Thoracic aorta (tissue), 2 donors: ENCODE measurements at places on chromosomes 3 and 15. TPM values are rescaled to one million over a fixed set of nuclear protein-coding genes. Genes with fewer than 3 reads are reported as not detected.
A peak's percentile ranks its signal among the peaks of the same experiment; 100 is the strongest.

DNA sequence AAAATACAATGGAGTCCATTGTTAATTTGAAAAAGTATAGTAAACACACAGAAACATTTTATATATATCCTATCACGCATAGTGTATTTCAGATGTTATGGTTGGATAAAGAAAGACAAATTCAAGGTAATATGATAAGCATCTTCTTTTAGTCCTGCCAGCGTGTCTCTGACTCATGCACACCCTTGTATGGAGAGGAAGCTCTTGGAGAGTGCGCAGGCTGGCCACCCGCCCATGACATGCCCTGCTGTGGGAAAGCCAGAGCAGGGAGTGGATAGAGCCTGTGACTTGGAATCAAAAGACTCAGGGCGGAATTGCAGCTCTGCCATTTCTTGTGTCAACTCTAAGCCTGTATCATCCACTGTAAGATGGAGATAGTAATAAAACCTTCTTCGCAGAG, 23.0 kb upstream of the COPG1 start:
- peak overlapping the region; percentile 36 for H3K27ac ChIP-seq
- no peak overlapping the region for H3K4me3 ChIP-seq
- no peaks in the 10 kb centered on the region for H3K36me3 ChIP-seq
- DNase-seq = peak; percentile 45
- no peaks in the 10 kb centered on the region for H3K27me3 ChIP-seq
- peaks cover 34% of the 10 kb centered on the region for H3K4me1 ChIP-seq

- H3K36me3 ChIP-seq = no peaks in the 10 kb centered on the region
- H3K4me1 ChIP-seq = no peaks in the 10 kb centered on the region
- H3K27ac ChIP-seq = no peak overlapping the region
- DNase-seq = no peak
- H3K27me3 ChIP-seq = no peaks in the 10 kb centered on the region
Measured at GRCh38 chr3:195251336-195252065, 19.5 kb downstream of the XXYLT1 start.

Gene MAGEF1
- total RNA-seq = 26.1 TPM

GRCh38 chr3:10300087-10300486, 7.3 kb upstream of the GHRL start:
- H3K36me3 ChIP-seq = peaks cover 49% of the 10 kb centered on the region
- no peaks in the 10 kb centered on the region for H3K4me1 ChIP-seq
- no peak for DNase-seq
- H3K4me3 ChIP-seq = no peak overlapping the region
- no peak overlapping the region for H3K27ac ChIP-seq

Gene IL17RE
- total RNA-seq = 11.9 TPM

GRCh38 chr3:8486936-8487335, 14.7 kb upstream of the LMCD1 start:
- H3K27ac ChIP-seq = peak overlapping the region; percentile 92
- H3K4me3 ChIP-seq = no peak overlapping the region
- no peak for DNase-seq
- H3K36me3 ChIP-seq = no peaks in the 10 kb centered on the region

GRCh38 chr15:25900431-25900830, 37.3 kb upstream of the ATP10A start:
- DNase-seq = no peak
- no peak overlapping the region for H3K27ac ChIP-seq
- no peaks in the 10 kb centered on the region for H3K4me1 ChIP-seq

- DNase-seq = no peak
- H3K27ac ChIP-seq = no peak overlapping the region
- no peaks in the 10 kb centered on the region for H3K27me3 ChIP-seq
- no peaks in the 10 kb centered on the region for H3K36me3 ChIP-seq
- H3K4me3 ChIP-seq = no peak overlapping the region
Measured at GRCh38 chr3:186268616-186269448, 93.2 kb downstream of the DGKG start.

DNA sequence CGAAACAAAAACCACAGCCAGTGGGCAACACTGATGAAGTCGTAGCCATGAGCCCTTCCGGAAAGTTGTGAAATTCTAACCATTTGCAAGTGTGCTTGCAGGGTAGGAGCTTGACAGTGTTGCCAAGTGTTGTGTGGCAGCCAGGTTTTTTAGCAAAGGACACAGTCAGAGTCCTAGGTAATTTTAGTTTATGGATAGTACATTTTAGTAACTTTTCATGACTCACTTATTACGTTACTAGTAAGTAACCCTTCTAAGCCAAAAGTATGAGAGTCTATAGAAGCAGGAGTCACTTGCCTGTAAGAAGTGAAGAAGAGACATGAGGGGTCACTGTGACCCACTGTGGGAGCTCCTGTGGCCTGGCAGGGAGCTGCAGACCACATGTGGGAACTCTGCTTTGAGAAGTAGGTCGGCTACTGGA, 54.8 kb upstream of the ADPGK start:
- H3K27me3 ChIP-seq = no peaks in the 10 kb centered on the region
- no peaks in the 10 kb centered on the region for H3K36me3 ChIP-seq
- peaks cover 9% of the 10 kb centered on the region for H3K4me1 ChIP-seq
- peak overlapping the region; percentile 23 for H3K27ac ChIP-seq
- DNase-seq = peak; percentile 22
- H3K4me3 ChIP-seq = peak overlapping the region; percentile 29

DNA sequence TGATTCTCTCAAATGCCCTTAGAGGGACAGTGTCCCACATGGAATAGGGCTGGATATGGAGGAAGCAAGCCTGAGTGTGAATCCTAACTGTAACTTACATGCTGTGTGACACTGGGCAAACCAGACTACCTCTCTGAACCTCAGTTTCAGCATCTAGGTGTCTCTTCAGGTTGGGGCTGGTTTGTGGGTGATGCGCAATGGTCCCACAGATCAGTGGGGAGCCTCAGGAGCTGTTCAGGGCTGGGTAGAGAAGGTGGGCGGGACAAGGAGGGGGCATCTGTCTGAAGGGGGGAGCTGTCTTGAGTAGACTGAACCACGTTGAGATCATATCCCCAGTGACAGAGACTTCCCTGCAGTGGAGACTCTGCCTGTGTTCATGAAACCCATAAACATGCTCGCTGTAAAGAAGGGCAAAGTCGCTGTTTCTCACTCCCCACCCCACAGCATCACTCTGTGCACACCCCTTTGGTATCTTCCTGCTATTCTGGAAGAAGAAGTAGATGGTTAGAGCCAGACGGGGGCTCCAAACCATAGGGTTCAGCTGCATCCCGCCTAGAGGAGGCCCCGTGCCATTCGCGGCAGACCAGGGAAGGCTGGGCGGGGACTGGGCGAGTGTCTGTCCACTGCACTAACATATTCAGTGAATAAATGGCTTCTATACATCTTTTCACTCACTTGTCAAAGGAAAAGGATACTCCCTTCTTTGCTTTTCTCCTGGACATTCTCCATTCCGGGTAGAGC, 28.4 kb downstream of the SRPRB start:
- H3K4me3 ChIP-seq = no peak overlapping the region
- peaks cover 6% of the 10 kb centered on the region for H3K36me3 ChIP-seq
- no peak for DNase-seq
- H3K27me3 ChIP-seq = no peaks in the 10 kb centered on the region
- no peaks in the 10 kb centered on the region for H3K4me1 ChIP-seq

DNA sequence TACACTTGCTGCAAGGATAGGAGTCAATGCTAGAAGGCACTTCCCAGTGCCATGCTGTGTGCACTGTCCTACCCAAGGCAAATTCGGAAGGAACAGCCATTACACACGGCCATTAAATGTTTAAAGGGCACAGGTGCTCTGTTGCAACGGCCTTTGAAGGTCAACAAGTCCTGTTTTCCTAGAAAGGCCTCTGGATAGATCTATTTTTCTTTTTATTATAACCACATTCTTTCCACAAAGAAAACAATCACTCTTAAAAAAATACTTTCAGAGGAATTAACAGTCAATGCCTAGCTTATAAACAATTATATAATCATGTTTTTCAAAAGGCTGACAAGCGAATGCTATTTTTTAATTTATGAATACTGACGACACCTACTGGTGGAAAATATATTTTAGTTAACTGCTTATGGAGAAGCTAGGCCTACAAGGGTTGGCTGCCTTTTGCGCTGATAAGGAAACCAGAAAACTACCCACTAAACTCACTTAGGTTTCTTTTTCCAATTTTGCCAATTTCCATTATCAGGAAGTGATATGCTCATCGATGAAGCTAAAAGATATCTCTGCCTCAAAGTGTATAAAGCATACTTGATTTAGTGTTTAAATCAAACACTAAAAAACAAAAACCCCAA, 2.4 kb downstream of the ARHGEF3 start:
- H3K4me3 ChIP-seq = peak overlapping the region; percentile 48
- H3K4me1 ChIP-seq = peaks cover 18% of the 10 kb centered on the region
- no peaks in the 10 kb centered on the region for H3K36me3 ChIP-seq
- no peak overlapping the region for H3K27ac ChIP-seq

- H3K4me1 ChIP-seq = no peaks in the 10 kb centered on the region
- H3K4me3 ChIP-seq = no peak overlapping the region
- H3K27ac ChIP-seq = no peak overlapping the region
Measured at GRCh38 chr15:93913310-93913709, 318.1 kb upstream of the MCTP2 start.

GRCh38 chr3:40752492-40752891, 227.7 kb downstream of the ZNF621 start:
- no peak overlapping the region for H3K27ac ChIP-seq
- H3K27me3 ChIP-seq = no peaks in the 10 kb centered on the region
- no peaks in the 10 kb centered on the region for H3K4me1 ChIP-seq
- no peak overlapping the region for H3K4me3 ChIP-seq
- DNase-seq = no peak

- H3K4me1 ChIP-seq = peaks cover 42% of the 10 kb centered on the region
- no peak overlapping the region for H3K4me3 ChIP-seq
- no peaks in the 10 kb centered on the region for H3K27me3 ChIP-seq
- H3K36me3 ChIP-seq = no peaks in the 10 kb centered on the region
Measured at GRCh38 chr3:24270204-24270691, 224.4 kb downstream of the THRB start.

- H3K4me3 ChIP-seq = no peak overlapping the region
- peaks cover 9% of the 10 kb centered on the region for H3K4me1 ChIP-seq
- H3K27me3 ChIP-seq = no peaks in the 10 kb centered on the region
- no peak overlapping the region for H3K27ac ChIP-seq
- DNase-seq = no peak
- H3K36me3 ChIP-seq = no peaks in the 10 kb centered on the region
Measured at GRCh38 chr3:154926721-154927120, 153.4 kb upstream of the MME start.

Gene ZBTB38
- 169 TPM for total RNA-seq
